Cortex of kidney (tissue), 1 donor: ENCODE measurements at places on chromosomes 13 and 19.

- DNase-seq, result no peak
Measured at GRCh38 chr13:26926371-26926770, 165.8 kb upstream of the GPR12 start.

GRCh38 chr13:70051531-70051930, 56.1 kb upstream of the ATXN8OS start:
- no peak for DNase-seq

GRCh38 chr13:94169454-94170144, 309.9 kb downstream of the DCT start:
- no peak for DNase-seq

DNA sequence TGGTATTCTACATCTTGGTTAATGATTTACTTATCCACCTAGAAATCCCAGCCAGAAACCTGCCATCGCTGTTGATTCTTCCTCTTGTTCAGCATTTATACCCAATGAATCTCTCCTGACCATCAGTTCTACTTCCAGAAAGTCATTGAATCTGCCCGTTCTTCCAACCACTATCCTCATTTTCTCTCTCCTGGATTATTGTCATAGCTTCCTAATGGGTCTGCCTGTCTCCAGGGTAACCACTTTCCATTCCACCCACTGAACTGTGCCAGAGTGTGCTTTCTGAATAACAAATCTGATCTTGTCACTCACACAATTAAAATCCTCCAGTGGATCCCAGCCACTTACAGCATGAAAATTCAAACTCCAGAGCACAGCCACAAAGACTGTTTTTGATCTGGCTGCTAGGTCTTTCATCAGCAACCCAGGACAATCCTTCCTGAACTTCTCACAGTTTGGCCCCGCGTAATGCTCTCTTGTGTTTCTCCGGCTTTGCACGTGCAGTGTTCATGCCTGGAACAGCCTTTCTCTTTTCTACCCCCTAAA, 330.6 kb downstream of the SPRY2 start:
- DNase-seq, result no peak

GRCh38 chr13:30862707-30863106, 43.4 kb upstream of the MEDAG start:
- DNase-seq, result no peak

DNA sequence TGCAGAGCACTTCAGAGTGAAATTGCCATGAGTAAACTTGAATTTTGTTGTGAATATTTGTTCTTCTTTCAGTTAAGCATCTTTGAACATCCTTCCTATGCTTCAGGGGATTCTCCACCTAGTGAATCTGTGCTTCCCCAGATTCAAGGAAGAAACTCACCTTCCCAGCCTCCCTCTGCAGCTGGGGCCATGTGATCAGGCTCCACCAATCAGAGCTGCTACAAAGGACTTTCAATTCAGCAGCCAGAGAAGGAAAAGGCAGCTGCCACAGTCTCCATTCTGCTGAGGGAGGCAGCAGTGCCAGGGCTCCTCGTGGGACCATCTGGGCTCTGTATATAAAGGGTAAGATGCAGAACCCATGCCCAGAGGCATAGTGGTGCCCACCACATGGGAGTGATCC, 89.7 kb upstream of the SIAH3 start:
- no peak for DNase-seq

GRCh38 chr13:68667863-68668262, 1437.7 kb upstream of the PCDH9 start:
- no peak for DNase-seq

GRCh38 chr13:99871249-99871898, 100.2 kb downstream of the ZIC5 start:
- no peak for DNase-seq

DNA sequence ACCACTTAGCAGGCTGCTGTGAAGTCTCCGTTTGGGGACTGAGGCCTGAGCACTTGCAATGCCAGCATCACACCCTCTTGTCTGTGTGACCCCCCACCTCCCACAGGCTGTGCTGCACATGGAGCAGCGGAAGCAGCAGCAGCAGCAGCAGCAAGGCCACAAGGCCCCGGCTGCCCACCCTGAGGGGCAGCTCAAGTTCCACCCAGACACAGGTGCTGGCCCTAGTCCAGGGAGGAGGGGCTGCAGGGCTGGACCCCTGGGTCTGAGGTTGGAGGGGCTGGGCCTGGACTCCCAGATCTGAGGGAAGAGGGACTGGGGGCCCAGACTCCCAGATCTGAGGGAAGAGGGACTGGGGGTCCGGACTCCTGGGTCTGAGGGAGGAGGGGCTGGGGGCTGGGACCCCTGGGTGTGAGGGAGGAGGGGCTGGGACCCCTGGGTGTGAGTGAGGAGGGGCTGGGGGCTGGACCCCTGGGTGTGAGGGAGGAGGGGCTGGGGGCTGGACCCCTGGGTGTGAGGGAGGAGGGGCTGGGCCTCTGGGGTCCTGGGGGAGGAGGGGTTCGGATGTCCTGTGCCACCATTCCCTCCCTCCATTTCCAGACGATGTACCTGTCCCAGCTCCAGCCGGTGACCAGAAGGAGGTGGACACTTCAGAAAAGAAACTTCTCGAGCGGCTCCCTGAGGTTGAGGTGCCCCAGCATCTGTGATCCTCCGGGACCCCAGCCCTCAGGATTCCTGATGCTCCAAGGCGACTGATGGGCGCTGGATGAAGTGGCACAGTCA, 11.6 kb upstream of the DHDH start:
- DNase-seq, result no peak

DNA sequence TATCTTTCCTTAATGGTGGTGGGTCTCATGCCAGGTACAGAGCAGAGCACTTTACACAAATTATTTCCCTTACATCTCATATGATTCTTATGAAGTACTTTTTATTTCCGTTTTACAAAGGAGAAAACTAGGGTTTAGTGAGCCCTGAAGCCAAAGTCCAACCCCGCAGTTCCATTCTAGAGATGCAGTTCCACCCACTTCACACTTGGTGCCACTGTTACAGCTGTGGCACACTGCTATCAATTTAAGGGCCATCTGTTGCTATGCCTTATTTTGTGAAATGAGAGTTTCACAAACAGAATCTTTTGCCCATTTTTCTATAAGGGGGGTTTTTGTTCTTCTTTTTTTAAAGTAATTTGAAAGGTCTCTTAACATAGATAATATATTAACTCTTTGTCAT, 12.9 kb downstream of the MIPEP start:
- no peak for DNase-seq

DNA sequence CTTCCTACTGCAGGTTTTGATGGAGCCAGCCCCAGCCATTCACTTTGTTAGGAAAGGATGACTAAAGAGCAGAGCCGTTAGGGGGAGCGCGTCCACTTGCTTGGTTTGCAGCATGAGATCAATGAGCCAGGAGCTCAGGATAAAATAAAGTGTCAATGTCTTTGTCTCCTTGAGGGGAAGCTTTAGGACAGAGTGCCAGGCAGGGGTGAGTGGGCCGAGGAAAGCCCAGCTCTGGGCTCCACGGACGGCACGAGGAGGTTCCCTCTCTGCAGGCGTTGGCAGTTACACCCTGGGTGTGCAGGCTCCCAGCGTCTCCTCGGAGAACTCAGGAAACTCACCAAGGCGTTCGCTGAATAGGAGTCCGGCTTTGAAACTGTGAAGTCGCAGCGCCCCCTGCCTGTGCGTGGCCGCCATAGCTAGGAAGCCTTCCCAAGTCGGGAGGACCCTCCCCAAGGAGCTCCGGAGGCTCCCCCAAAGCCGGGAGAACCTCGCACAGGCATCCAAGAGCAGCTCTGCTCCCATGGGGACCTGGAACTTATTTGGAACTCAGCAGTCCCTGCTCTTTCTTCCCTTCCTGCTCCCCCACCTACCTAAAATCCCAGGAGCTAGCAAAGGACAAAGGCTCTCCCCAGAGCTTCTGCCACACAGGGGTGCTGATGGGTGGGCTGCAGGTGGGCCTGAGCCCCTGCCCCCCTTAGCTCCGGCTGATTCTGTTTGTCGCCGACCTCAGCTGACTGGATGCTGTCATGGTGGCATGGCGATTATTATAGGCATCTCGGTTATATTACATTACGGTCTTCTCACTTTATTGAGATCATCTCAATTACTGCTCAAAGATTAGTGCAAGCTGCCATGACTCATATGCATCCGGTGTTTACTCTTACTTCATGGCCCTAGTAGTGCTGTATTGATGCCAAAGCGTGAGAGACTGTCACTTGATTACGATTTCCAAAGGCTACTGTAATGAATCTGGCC, 34.4 kb downstream of the GSX1 start:
- DNase-seq, result no peak

DNA sequence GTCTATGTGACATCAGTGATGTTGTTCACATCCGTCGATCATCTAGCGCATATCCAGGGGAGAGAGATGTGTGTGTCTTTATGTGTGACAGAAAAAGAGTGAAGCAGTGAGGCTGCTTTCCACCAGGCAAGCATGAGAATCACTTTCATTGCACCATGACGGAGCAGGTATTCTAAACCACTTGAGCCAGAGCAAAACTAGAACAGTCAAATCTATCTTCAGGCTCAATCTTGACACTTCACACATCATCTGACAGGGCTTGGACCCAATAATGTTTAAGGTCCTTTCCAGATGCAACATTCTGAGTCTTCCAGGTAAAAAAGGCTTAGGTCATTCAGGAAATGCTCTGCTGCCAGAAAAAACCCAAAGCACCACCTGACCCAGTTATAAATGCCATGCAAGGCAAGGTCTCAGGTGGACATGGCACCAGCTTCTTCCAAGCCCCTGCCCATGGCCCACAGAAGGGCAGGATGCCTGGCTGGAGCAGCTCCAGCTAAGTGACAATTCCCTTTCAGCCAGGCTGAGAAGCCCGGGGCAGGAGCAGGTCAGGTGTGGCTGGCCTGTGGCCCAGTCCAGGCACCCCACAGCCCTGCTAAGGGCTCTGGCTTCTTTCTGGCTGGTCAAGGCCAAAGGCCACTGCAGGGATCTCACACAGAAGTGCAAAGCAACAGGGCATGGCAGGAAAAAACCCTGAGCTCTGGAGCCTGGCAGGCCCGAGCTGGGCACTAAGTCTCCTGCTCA, 5.0 kb downstream of the ELAVL1 start:
- no peak for DNase-seq

DNA sequence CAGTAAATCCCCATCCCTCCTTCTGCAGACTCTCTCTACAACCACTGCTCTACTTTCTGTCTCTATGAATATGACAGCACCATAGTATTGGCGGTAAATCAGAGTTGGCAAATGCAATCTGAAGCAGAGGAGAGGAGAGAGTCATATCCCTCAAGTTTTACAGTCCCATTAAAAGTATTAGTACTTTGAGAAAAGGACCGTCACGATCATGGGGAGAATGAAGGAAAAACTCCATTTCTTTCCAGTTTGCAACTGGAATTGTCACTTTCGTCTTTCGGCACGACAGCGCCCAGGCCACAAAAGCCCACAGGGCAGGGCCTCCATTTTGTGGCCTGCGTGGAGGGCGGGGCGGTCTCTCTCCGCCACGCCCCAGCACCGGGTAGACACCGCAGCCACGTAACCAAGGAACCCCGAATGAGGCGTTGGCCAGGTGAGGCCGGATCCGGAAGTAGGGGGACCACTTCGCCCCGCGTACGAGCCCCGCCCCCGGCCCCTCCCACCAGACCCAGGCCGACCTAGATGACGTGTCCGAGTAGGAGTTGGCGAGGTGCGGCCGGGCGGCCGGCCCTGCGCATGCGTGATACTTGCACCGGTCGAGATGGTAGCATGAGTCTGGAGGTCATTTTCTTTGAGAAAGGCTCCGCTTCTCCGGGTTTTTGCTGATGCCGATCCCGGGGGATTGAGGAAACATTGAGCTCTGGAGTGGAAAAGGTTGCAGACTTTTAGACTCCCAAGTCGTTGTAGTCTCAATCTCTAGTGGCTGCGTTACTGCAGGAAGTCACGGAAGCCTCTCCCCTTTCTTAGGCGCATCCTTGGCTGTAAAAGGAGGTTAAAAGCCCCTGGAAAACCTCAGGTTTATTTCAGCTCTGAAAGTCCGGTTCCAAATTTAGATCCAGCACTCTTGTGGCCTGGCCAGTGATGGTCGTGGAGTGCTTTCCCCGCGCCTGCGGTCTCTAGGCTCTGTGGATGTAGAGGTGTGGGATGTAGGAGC, 2.8 kb upstream of the TM9SF2 start:
- peak; percentile 88 for DNase-seq

DNA sequence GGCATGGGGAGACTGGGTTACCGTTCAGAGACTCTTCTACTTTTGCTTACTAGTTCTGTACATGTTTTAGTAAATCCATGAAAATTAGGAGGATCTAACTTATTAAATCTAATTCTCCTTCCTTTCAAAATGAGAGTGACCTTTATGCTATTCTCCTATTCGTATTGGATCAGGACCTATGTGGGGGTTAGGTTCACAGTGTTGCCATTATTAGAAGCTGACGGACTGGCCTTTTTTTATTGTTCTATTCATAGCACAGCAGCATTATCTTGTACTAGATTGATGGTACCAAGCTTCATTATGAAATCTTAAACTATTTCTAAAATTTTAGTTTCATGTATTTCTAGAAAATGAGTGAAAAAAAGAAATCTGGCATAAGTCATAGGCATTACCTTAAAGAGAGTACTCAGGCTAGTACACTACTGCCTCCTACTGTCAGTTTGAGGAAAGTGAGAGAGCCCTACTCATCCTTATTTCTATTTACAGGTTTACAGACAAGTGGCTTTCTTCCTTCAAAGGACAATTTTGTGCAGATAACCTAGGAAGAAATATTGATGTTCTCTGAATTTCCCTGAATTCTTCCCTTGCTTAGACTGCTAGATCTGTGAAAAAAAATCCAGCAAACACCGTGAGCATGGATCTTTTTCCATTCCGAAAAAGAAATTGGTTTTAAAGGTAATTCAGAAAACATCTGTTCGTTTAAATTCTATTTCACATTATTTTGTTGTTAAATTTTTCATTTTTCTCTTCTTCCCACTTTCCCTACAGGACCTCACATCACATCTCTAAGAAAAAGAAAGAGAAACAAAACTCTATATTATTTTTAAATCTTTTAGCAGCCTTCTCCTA, 485.5 kb downstream of the DIAPH3 start:
- DNase-seq, result no peak

- DNase-seq, result no peak
Measured at GRCh38 chr13:53250272-53250875, 221.8 kb downstream of the OLFM4 start.

DNA sequence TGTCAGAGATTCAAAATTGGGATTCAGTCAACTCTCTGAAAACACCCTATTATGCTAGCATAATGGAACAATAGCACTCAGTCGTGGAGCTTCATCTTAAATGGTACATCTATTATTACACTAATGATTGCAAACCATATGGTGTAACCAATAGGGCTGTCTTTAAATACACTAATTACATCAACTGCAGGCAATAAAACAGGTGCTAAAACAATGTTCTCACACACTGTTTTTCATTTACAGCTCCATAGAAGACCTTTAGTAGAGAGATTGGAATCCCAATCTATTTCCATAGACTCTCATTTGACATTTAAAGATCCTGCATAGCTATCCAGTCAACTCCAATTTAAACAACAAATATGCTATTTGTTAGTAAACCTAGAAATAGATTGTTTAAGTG, 1917.4 kb downstream of the OLFM4 start:
- DNase-seq, result no peak

- no peak for DNase-seq
Measured at GRCh38 chr13:70043685-70044084, 63.9 kb upstream of the ATXN8OS start.

DNA sequence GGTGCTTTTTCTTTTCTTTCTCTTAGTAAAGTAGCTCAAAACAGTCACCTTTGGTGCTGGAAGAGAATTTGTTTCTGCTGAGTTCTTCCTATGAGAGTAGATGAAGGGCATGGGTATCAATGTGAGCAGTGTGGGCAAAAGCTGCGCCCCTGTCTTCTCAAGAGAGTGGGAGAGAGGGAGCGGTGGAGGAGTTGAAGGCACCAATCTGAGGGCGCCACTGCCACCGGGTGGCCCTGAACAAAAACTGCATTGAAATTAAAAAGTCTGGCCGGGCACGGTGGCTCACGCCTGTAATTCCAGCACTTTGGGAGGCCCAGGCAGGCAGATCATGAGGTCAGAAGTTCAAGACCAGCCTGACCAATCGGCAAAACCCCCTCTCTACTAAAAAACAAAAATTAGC, 28.7 kb upstream of the EPHX3 start:
- no peak for DNase-seq
